ENCODE measurements at places on chromosomes 5 and 9.

DNA sequence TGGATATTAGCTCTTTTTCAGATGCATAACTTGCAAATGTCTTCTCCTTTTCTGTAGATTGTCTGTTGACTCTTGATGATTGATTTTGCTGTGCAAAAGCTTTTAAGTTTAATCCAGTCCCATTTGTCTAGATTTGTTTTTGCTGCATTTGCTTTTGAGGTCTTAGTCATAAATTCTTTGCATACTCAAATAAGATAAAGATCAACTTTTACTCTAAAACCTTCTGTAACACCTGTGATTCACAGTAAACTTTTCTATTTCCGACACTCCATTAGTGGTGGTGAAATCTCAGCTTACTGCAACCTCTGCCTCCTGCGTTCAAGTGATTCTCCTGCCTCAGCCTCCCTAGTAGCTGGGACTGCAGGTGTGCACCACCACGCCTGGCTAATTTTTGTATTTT, 239.0 kb upstream of the ST8SIA4 start:
- no peak for DNase-seq

DNA sequence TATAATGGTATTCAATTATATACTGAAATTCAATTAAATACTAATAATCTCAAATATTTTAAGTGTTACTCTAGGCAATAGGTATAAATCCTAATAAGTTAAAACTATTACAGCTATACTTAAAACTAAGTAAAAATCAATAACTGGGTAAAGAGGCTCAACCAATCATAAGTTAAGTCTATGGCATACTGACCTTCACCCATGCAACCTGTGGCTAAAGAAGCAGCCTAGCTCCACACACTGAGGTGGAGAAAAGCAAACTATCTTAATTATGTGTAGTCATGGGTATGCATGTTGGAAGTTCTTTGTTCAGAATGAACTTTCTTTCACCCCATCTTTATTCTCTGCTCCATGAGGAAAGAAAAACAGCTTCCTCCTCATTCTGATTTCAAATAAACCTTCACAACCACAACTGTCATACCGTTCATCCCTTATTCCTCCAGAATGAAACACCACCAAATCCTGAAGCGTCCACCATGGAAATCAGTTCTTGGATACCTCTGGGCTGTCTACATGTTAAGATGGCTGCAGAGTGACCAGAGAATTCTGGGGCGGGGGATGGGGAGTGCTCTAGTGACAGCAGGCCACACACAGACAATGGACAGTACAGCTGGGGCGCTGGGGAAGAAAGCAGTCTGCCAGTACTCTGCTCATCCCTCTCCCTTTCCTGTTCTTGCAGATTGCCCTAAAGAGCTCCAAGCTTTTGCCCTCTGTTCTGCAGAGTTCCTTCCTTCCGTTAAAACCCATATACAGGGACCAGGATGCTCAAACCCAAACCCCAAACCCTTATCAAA, 62.3 kb downstream of the RIGI start:
- DNase-seq, result no peak

- DNase-seq, result no peak
Observed at GRCh38 chr9:76162751-76163500, 231.3 kb downstream of the RFK start.

DNA sequence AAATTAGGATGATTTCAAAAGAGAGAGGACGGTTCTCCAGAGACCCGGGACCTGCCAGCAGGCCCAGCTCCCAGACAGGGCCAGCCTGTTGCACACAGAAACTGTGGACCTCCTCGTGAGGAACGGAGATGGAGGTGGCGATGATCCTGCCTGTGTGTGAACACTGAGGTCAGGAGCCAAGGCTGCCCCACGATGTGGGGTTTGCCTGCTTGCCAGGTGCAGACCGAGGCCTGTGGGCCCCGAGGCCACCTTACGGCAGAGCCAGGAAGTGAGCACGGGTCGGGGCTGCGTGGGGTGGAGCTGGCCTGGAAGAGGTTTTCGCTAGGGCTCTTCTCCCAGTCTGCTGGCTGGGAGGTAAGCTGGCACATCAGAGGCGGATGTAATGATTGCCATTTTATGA, 4.3 kb downstream of the FAM163B start:
- DNase-seq, result peak; percentile 31

GRCh38 chr5:52710972-52711596, 76.6 kb upstream of the ITGA1 start:
- DNase-seq, result no peak

GRCh38 chr9:127450243-127450760, 904 bp downstream of the RPL12 start:
- no peak for DNase-seq

DNA sequence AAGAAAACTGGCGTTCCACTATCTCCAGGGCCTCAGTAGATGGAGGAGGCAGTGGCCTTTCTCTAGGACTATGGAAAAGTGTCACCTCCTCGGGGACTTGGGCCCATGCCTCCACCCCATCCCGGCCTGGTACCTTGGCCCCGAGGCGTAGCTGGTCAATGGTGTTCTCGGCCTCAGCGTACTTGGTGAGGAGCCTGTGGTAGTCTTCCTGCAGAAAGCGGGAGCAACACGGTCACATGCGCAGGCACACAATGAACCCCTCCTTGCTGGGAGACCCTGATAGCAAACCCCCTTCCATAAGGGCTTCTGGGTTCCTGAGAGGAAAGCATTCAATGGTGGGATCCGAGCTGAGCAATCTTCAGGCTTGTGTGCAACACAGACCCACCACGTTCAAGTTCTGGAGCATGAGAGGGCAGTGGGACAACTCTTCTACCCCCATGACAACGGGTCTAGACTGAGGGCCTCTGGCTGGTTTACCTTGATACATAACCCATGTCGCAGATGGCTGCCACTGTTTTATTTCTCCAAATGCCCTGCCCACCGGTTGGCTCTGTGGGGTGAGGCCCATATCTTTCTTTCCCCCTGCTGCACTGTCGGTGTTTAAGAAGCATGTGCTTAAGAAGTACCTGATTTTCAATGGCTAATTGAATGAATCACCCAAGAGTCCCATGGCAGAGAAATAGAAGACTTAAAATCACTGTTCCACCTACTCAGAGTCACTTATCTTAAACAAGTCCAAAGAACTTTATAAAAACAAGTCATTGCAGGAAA, 13.6 kb downstream of the AKNA start:
- no peak for DNase-seq

DNA sequence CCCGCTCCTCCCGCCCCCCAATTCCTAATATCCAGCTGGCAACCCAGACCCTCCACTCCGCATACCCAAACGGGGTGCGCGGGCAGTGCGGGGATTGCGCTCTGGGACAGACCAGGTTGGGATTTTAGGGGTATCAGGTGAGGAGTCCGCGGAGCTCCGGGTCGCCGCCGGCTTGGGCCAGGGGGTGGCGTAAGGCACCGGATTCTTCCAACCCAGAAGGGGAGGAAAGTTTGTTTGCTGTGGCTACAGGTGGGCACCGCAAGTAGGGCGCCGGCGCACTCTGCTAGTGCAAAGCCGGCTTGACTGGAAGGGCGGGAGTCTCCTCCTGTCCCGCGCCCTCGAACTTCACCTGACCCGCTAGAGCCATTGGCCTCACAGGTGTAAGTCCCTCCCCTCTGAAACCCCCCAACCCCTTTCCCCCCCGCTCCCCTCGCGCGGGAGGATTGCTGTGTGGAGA, 709 bp downstream of the IQGAP2 start:
- DNase-seq, result no peak

GRCh38 chr9:96450613-96451528, 902 bp downstream of the HABP4 start:
- peak; percentile 22 for DNase-seq

DNA sequence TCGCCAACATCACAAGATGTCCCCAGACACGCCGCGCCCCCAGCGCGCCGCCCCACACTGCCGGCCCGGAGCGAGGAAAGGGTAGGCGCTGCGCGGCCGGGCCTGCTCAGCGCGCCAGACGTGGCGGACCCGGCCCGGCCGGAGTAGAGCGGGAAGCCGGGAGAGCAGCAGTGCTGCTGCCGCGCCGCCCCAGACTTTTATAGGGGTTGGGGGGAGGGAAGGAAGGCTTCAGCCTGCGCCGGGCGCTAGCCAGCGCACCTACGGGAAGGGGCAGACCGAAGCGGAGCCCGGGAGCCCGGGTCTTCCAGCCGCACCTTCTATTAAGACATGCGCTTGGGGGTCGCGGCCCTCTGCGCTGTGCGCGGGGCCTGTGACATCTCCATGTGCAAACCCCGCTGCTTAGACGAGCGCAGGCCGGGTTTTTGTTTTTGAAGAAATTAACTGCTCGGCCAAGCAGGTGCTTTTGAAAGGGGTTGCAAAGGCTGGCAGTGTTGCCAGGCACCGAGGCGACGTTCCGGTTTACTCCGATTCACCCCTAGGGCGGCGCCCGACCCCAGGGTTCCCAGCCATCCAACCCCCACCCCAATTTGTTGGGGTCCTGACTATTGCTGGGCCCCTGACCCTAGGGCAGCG, 353 bp upstream of the PAX5 start:
- DNase-seq, result no peak

DNA sequence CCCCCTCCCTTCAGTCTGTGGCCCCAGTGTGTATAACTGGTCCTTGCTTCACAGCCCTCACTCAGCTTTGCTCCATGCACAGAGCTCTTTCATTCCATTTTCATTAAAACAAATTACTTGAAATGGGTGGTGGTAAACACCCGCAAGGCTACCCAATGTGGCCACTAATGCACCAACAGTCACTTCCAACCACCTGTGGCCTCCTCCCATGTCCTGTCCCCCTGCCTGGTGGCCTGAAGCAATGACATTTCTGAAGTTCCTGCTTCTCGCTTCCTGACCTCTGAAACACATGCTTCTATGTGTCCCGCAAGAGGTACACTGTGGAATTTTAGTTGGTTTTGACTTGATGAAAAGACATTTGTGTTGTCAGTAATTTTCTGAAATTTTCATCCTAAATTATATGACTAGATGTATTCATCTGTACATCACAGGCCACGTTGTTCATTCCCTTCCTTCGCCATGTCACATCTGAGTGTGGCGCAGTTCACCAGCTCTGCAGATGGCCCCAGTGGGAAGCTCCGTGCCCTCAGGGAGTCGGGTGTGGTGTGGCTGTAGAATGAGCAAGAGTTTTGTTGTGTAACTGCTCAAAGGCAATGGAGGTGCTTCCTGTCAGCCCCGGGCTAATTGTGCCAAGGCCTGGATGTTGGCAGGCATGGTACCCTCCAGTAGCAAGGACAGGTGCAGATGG, 9.6 kb downstream of the ROPN1L start:
- no peak for DNase-seq

- no peak for DNase-seq
Observed at GRCh38 chr5:148033134-148033533, 30.6 kb upstream of the SPINK5 start.

DNA sequence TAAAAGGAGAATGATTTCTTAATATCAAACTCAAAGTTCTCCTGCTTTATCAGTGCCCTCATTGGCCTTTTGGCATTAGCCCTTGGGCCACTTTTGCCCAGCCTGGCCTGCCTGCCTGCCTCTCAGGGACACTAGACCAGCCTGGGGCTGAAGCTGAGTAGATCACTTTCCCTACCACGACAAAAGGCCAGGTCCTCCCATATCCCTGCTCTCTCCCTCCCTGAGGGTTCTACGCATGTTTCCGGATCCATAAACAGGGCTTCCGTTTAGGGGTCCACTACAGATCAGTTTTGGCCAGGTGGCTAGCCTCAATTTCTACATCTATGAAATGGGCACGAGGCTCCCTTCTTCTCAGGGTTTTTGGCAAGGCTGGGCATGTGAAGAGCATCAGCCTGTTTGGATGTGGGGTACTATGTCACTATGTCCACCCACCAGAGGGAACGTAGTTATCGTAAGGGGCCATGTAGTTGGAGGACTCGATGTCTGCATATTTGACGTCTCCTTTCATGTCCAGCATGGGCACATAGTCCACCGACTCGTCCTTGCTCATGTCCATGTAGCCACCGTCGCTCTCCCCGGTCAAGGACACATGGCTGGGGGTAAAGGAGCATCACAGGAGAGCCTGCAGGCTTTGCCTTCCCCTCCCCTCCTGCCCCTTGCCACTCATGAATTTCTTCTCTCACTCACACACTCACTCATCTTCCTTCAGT, 34.0 kb downstream of the PDGFRB start:
- DNase-seq, result no peak

GRCh38 chr5:135208555-135208902, 174.5 kb upstream of the PITX1 start:
- no peak for DNase-seq

- no peak for DNase-seq
Observed at GRCh38 chr5:143374496-143375217, 28.8 kb downstream of the NR3C1 start.

DNA sequence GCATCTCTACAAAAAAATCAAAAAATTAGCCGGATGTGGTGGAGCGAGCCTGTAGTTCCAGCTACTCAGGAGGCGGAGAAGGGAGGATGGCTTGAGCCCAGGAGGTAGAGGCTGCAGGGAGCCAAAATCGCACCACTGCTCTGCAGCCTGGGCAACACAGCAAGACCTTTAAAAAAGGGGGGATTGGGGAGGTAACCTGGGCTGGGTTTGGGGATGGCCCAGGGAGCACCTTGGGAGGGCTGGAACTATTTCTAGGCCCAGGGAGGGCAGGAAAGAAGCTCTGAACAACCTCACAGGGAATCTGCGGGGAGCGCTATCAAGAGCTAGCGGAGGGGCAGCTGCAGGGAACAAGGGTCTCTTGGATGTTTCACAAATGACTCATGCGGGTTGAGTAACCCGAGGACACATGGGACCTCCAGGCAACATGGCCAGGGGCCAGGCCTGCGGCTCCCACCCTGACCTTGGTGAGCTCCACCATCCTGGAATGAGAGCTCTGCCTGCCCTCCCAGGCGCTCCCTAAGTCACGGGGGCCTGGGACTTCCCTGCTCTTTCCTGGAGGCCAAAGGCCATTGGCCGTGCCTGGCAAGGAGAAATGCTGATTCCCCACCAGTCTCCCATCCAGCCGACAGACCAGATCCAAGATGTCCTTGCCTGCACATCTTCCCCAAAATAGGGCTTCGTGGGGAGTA, 23.4 kb downstream of the SARDH start:
- DNase-seq, result no peak

DNA sequence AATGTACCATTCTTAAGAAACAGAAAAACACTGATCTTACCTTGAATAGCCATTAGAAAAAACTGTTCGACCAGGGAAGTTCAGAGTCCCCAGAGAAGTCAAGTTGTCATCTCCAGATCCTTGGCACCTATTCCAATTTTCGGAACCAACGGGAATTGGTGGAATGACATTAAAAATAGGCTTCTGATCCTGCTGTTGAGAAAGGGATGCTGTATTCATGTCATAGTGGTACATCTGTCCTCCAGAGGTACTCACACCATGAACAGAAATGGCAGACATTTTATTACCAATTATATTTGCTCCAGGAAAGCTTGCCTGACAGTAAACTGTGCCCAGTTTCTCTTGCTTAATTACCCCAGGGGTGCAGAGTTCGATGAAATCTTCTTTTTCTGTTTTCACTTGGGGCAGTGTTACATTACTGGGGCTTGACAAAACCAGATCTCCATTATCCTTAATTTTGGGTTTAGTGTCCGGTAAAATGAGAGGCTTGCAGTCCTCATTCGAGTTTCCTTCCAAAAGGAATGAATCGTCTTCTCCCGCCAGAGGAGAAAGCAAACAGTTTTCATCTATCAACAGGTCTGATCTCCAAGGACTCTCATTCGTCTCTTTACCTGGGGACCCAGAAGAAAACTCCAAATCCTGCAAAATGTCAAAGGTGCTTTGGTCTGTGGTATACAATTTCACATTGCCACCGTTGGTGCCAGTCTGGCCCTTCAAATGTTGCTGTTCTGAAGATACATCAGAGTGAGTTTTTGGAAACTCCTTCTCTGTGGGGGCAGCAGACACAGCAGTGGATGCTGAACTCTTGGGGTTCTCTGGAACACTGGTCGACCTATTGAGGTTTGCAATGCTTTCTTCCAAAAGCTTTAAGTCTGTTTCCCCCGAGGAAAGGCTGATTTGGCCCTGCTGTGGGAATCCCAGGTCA, 3.6 kb downstream of the NR3C1 start:
- peak; percentile 41 for DNase-seq
